ENCODE measurements at places on chromosomes 3 and 15.

GRCh38 chr3:78951342-78951945, 816.4 kb downstream of the ROBO1 start:
- DNase-seq, result no peak

GRCh38 chr3:153970741-153971347, 150.3 kb upstream of the ARHGEF26 start:
- peak; percentile 34 for DNase-seq

DNA sequence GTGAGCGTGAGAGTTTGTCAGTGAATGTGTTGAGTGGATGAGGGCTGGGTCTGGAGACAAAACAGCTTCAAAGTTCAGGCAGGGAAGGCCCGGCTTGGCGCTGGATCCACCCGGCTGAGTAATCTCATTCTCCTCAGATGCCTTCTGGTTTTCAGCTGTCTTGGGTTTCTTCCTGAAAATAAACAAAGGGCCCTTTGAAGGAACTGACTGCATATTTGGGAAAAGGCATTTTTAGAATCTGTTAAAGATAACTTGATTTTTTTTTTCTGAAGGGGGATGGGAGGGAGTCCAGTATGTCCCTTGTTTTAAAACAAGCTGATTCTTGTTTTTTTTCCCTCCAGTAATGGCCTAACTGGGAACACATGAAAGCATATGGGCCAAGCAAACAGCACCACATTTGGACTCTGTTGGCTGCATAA, 86.4 kb downstream of the TIGIT start:
- DNase-seq, result no peak

GRCh38 chr15:95830281-95830680, 500.2 kb upstream of the NR2F2 start:
- no peak for DNase-seq

DNA sequence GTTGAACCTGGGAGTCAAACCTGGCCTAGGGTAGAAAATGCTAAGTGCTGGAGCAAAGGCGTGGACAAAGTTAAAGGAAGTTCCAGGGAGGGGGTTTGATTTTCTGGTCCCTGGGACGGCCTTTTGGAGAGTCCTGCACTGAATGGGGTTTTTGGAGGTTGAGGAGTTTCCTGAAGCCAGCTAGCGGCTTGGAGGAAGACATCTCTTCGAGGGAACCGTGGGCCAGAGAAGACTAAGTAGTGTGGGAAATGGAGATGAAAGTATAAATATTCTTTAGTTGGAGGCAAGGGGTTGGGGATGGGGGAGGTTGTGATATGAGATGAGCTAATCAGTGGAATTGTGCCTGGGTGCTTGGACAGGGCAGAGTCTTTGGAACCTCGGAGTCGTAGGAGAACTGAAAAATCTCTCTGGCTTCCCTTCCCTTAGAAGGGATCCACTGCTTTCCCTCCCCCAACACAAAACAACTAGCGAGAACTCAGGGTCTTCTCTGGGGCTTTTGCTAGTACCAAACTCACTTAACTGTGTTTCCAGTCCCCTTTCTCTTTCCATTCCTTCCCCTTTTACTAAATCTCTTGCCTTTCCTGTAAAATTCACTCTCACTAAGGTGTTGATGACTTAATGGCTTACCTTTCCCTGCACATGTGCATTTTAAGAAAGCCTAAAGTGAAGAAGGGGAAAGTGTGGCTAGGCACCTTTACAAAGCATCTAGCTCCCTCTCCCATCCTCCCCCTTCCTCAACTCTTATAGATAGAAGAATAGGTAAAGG, 1.0 kb downstream of the LPP start:
- no peak for DNase-seq

DNA sequence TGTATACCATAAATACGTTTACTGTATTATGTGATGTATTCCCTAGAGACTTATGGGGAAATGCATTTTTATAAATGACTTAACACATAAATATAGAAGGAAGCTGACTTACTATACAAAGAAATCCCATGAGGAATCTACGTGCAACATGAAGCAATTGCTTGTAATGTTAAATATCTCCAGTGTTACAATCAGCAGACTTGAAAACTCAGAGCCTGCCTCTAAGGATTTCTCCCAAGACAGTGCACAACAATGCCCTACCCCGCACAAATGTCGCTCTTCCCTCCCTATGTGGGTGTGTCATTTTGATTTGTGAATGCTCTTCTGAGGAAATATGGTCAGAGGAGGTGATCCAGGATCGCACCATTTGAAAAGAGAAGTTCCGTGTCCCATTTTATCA, 629.0 kb downstream of the NR2F2 start:
- no peak for DNase-seq

DNA sequence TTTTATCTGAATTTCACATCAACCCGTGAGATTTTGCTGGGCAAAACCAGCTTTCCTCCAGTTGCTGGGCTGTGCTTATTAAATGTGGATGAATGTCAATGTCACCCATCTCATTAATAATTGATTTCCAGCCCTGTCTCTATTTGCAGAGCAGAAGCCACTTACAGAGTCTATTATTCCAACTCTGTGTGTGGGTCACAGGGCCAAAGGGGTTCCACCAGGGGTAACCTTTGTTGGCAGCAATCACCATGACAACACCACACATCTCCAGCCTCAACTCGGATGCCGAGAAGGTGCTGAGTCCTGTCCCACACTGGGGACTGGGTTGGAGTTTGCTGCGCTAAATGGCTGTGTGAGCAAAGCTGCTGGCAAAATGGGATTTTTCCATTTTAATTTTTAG, 51.1 kb upstream of the WNT5A start:
- no peak for DNase-seq

DNA sequence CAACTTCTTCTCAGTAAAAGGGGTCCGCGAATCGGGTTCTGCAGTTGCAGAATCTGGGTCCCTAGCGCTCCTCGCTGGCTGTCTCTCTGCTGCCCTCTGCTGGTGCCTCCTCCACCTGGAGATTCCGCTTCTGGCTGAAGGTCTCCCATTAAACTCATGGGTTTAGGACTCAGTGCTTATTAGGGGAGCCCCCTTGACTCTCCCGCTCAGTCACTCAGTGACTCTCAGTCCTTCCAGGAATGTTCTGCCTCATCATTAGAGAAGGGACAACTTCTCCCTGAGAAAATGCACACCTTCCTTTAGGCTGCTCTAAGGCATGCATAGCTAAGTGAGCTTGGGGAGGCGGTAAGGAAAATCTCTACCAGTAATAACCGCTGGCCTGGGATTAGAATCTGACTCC, 7.1 kb downstream of the CPN2 start:
- peak; percentile 65 for DNase-seq

- DNase-seq, result peak; percentile 37
Measured at GRCh38 chr3:47849699-47850563, 47.0 kb downstream of the DHX30 start.

DNA sequence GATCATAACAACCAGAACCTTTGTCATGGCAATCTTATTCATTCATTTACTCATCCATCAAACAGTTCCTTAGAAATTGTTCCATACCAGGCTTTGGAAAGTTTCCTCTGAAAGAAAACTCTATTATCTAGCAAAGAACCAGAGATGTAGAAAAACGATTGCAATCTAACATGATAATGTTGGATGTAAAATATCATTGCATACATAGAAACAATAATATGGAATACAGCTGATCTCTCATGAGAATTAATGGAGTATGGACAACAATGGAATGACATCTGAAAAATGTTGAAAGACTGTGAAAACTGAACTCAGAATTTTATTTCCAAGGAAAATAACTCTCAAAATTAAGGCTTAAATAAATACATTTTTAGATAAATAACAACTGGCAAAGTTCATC, 665.4 kb downstream of the NLGN1 start:
- no peak for DNase-seq

GRCh38 chr3:112925969-112926368, 48.9 kb downstream of the CD200R1 start:
- no peak for DNase-seq

DNA sequence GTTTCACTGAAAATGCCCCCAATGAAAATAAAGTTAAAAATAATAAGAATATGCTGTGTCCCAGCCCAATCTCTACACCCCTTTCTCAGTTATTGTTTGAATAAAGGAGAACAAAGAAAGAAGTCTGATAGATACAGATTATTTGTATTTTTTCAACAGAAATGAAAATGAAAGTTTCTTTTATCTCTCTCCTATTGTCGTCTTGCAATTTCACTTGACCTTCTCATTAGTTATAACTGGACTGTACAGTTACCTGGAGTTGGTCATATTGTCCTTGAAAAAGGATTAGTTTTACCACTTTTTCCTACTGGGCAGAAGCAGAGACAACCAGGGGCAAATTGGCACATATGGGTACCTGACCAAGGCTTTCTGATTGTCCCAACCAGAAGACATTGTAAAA, 440.0 kb downstream of the PDCD6IP start:
- DNase-seq, result no peak

- no peak for DNase-seq
Measured at GRCh38 chr15:29106116-29106515, 163.5 kb downstream of the NSMCE3 start.

GRCh38 chr3:172275586-172275985, 172.7 kb downstream of the GHSR start:
- no peak for DNase-seq

GRCh38 chr3:160010578-160010977, 21.9 kb downstream of the IL12A start:
- peak; percentile 84 for DNase-seq

DNA sequence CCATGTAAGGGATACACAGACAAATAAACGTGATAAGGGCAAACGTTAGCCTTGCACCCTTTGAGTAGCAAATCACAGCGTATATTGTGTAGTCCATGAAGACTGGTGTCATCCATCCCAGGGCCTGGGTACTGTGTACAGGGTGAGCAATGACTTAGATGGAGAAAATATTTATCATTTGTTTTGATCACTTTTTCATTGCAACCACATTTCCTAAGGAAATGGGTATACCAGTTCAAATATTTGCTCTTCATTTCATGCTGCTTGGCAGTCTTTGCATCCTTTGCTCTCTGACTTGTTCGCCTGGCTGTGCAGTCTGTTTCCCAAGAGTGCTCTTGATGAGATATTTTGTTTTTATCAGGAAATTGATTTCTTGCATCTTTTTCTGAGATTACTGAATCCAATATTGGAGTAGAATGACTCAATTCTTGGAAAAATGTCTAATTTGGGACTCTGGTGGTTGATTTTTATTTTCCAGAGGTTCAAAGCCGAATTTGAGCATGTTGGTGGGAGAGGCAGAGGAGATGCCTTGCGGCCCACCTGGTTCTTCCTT, 424.6 kb upstream of the SEMA6D start:
- DNase-seq, result no peak

GRCh38 chr15:70264014-70264582, 166.4 kb upstream of the TLE3 start:
- no peak for DNase-seq

GRCh38 chr3:73144276-73144675, 82.8 kb downstream of the EBLN2 start:
- no peak for DNase-seq

- DNase-seq, result no peak
Measured at GRCh38 chr3:131151-131888, 65.2 kb upstream of the CHL1 start.

DNA sequence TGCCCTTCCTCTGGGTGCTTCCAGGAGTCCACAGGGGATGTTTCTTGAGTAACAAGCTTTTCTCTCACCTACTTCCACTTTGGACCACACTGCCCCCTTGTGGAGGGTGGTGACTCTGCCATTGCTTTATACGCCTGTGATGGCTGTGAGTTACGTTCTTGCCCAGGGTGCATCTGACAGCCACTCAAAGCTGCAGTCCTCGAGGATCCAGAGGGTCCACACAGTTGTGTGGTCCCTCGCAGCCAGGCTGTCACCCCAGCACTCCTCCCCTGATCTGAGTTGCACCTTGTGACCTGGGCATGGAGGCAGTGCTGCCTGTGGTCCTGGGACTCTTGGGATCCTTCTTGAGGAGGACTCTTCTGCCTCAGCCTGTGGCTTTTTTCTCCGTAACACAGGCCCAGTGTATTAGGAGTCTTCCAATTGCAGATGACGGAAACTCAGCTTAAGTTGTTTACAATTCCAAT, 23.4 kb downstream of the FOXL2 start:
- DNase-seq, result peak; percentile 88

DNA sequence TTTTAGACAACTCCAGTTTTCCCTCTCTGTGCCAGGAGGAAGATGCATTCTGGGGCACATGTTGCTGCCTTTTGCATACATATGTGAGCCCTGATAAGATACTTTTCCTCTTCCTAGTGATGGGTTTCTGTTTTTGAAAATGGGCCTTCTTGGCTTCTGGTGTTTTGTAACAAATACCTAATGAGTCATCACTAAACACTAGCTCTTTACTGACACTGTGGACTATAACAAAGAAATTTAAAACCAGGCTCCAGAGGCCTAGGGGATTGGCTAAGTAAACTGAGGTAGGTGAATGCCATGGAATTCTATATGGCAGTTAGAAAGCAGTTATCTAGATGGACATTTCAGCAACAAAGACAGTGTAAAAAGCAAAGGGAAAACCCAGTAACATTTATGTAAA, 93.4 kb upstream of the NR2E3 start:
- no peak for DNase-seq

DNA sequence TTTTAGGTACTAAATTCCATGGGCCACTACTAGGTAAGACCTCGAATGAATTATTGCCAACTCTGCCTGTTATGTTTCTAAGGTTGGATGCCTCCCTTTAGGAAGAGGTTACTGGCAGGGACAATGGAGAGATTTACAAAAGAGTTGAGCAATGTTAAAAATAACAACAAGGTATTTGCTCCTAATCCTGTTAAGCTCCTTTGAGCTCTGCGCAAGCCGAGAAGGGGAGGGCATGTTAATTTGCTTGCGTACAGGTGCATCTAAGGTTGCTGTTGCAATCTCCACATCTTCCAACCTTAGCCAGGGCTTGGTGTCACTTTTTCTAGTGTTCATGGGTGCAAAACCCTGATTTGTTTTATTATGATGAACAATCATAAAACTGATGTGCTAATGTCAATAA, 161.5 kb upstream of the TPM1 start:
- DNase-seq, result no peak

DNA sequence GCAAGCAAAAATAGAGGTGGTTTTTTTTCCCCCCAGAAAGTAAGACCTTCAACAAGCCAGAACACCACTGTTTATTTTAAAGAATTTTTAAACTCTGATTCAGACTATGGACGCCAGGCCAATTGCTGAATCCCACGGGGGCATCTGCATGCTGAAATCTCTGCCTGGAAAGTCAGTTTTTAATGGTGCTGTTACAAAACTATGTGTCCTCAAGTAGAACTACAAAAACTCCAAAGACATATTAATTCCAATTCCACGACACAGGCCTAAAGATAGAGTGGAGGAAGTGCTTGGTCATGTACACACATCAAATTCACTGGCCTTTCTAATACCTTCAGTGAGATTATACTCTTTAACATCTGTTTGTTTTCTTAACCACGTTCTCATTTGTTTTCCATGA, 490.5 kb upstream of the NR2F2 start:
- DNase-seq, result no peak

- DNase-seq, result no peak
Measured at GRCh38 chr15:63052077-63052841, 9.7 kb downstream of the TPM1 start.

GRCh38 chr3:127446756-127447155, 143.8 kb downstream of the TPRA1 start:
- DNase-seq, result no peak

GRCh38 chr15:56616551-56616950, 116.8 kb downstream of the ZNF280D start:
- DNase-seq, result no peak
